ENCODE measurements at places on chromosomes 4 and X.

DNA sequence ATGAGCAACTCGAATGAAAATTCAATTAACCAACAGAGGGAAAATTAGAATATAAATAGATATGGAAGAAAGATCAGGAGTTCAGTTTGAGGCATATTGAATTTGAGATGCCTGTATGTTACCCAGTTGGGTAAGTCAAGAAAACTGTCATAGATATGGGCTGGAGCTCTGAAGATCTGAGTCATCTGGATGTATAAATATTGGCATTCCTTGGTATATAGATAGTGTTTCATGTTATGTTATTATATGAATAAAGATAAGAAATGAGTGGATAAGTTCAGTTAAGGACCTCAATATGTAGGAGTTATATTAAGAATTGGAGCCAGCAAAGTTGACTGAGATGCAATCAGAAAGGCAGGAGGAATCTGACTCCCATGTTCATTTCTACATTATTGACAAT lies 543.6 kb upstream of the SMIM31 start:
- no peak for DNase-seq

DNA sequence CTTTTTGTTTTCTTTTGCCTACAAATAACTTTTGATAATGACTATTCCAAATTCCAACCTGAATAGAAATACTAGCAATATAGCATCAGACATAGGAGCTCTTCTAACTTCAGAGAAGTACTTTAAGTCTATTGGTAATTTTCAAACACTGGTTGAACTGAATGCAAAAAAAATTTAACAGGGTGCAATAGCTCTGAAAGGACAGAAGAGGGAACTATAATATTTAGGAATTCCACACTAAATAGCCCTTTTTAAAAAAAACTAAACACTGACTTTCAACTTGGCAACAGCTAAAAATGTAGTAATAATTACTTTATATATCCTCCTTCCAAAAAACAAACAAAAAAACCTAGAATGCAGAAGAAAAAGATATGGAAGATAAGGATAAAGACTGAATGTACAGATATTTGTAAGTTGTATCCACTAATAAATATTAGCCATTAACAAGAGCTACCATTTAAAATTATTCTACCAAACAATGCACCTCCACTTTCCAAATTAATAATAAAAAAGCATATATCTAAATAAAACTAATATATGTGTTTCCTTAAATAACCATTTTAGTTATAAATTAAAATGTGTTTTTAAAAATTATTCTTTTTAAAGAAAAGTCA lies 81.4 kb downstream of the FBXW7 start:
- DNase-seq, result no peak

GRCh38 chr4:100848841-100849240 lies 331.0 kb upstream of the EMCN start:
- DNase-seq, result no peak

DNA sequence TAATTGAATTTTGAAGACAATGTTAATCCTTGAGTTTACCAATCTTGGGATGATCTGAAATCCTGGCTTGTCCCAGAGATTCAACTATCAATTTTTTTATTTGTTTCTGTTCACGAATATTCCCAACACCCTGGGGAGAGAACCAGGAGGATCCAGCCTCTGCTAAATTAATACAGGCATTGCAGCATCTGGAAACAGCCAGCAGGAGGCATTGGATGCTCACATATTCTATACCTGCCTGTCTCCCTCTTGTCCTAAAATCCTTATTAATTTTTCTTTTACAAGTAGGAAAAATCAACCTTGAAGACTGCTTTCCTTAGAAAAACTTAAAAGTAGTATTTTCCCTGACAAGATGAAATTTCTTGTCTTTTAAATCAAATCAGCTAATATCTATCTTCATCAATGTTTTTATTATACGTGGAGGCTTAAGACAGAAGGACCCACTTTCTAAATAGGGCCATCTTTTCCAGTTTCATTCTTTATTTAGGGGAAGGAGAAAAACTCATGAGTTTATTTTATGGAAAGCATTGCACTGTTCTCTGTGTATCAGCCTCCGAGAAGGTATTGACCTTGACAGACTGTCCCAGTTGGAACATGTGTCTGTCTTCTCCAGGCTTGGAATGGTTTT lies 102.4 kb downstream of the CLNK start:
- no peak for DNase-seq

DNA sequence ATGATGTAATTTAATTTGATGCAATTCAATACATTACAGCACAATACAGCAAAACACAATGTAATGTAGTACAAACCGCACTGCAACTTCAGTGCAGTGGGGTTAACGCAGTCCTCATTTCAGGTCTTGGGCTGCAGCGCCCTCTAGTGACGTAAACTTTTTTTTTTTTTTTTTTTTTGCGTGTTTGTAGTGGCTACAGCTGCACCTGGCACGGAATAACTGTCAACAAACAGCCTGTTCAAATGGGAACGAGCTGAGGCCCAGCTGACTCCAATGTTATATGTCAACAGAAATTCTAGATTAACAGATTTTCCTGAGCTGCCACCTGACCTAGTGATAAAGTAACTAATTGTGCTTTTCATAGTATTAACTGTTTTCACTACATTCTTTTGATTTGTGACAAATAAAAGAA lies 33.5 kb upstream of the RASSF6 start:
- no peak for DNase-seq

DNA sequence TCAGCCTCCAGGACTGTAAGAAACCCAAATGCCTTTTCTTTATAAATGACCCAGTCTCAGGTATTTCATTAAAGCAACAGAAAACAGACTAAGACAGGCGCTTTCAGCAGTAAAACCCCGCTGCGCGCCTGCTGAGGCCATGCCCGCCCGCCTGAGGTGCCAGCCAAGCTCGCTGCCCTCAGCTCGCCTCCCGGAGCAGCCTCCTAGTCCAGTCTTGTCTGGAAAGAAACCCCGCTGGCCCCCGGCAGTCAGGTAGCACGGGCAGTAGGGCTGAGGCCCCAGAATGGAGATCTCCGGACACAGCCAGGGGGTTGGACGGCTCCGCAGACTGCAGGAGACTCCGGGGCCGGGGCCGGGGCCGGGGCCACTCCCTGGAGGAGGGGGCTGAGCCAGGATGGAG lies 31.7 kb downstream of the ZFYVE28 start:
- DNase-seq, result no peak

GRCh38 chrX:130975947-130976346 lies 72.9 kb upstream of the ENOX2 start:
- peak; percentile 4 for DNase-seq

DNA sequence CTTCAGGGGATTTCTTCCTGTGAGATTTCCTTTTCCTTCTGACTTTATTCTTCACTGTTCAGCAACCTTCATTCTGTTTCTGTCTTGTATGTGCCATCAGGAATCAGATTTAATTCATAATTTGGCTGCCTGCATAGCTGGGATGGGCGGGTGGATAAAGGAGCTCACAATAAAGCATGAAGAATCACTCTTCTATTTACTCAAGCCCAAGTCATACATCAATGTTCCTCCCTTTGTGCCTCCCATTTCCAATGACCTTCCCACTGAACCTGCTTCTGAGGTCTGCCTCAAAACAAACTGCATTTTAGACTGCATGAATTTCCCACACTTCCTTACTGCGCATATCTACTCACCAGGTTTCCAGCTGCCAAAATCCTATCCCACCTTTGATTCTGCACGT lies 14.0 kb downstream of the PDGFC start:
- DNase-seq, result no peak

DNA sequence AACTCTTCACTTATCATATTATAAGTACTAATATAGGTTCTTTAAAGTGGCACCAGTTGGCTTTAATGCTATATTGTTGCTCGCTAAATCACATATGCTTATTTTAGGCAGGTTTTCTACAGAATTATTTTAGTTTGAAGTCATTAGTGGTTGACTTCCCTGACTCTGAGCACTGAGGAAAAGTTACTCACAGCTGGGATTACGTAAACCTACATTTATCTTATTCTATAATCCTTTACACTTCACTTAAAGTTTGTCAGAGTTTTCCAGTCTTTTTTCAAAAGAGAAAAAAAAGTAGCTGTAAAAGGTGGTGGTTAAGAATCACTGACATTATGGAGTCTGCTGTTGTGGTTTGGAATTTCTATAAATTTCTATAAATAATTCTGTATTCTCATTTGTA lies 5.8 kb downstream of the UGT2B4 start:
- DNase-seq, result no peak

DNA sequence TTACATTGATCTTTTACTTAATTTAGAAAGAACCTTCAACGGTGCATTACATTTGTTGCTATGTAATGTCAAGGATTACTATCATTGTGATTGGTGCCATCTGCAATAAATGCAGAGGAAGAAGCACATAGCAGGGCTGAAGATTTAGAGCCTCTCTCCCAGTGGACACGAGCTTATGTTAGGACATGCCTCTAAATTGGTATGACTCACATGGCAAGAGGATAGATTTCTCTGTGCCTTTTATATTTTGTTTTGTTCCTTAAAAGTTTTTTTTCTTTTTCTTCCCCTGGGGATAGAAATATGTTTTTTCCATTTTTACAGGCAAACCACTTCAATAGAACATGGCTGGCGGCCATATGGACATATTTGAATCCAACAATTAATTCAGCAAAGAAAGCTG lies 205.0 kb upstream of the HAND2 start:
- DNase-seq, result no peak

GRCh38 chr4:63921561-63921960 lies 487.7 kb downstream of the TECRL start:
- no peak for DNase-seq

GRCh38 chrX:1330605-1331004 lies 6.0 kb upstream of the IL3RA start:
- no peak for DNase-seq

GRCh38 chrX:152451731-152451980 lies 541 bp upstream of the GABRA3 start:
- DNase-seq, result no peak

Measured in kidney epithelial cell (primary cell).